Hematopoietic multipotent progenitor cell treated with erythropoietin and hydrocortisone succinate and interleukin-3 and kit ligand, for 17 days (in vitro differentiated cells): ENCODE measurements at places on chromosomes 4 and X.

DNA sequence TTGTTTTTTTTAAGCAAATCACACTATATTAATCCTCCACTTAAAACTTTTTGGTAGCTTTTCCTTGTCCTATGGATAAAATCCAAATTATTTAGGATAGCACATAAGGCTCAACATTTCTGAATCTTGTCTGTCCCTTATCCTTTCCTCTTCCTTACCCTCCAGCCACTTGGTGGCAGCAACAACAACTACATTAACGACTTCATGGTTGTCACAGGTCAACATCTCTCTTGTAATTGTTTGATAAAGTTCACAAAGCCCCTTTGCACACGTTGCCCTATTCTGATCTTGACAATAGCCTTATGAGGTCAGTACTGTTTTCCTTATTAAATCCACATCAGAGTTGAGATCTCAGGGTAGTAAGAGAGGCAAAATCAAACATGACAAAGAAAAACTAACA lies 269.0 kb upstream of the PABPC4L start:
- no peak for DNase-seq

DNA sequence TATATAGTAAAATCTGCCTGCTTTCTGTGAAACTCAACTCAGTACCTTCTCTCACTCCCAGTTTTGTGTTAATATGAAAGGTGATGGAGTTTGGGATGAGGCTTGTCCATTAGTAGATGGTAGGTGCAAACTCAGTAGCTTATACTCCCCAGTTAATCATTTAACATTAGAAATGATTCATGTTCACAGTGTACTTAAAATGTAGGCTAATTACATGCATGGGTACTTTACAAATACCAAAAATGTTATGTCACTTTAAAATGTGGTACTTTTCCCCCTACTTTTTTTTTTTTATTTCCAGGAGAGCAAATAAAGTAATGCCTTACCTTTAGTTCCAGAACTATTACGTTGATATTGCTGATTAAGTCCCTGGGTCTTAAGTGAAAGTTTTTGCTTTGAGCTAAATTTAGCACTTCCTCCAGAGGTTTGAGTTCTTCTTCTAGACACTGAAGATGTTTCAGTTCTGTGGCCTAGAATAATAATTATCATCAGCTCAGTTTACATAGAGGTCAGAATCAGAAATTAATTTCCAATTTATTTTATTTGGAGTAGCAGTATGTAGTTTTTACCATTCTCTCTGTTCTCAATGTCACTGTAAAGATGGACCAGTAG lies 3.0 kb downstream of the IL2 start:
- no peak for DNase-seq

DNA sequence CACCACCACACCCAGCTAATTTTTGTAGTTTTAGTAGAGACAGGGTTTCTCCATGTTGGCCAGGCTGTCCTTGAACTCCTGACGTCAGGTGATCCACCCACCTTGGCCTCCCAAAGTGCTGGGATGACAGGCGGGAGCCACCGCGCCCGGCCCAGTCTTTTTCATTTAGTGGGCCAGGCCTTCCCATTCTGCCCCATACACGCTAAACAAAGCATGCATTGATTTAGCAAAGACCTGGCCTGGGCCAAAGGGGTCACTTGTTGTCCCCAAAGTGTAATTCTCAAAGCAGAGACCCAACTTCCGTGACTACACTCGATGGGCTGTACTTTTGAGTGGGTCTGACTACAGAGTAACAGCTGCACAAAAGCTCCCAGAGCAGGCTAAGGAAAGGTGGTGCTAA lies 29.2 kb downstream of the CNGA2 start:
- DNase-seq, result no peak

DNA sequence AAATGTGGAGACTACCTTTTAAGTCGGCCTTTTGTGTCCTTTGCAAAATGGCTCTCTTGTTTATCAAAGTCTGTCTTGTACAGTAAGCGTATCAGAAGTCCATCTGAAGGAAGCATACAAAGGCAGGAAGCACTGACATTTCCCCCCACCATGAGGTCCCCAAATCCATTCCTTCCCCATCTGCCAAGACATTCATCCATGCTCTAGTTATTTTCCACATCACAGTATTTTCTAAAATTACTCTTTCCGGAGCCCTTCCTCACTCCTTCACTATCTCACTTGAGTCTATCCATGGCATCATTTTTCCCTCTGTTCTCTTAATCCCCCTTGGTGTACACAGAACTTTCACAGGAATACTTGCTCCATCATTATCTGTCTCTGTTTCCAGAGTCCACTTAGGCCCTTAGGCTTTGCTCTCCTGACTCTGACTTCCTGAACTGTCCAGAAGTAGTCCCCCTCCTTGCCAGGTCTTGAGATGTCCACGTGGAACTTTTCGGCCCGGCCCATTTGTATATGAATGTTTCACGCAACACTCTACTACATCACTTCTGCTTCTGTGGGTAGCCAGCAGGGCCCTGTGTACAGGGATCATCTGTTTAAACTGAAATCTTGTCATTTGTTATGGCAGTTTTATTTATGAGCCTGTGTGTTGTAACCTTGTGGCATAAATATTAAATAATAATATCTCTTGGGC lies 2.1 kb downstream of the SEL1L3 start:
- DNase-seq, result no peak

- DNase-seq, result no peak
These were observed 29.9 kb downstream of the UPRT start for GRCh38 chrX:75303795-75304194.

DNA sequence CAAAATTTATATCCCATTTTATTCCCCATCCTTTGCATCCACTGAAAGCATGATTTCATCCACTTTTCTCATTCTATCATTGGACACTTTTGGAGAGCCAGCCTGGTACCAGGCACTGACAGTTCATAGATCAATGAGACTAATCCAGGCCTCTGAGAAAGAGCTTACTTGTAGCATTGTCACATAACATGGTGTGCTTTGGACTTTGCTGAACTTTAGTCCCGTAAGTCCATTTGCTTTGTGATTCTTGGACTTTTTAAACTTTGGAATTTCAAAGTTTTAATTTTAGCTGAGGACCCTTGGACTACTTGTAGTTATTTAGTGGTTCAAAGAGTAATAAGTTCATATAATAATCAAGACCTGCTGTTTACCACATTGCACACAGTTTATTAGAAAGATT lies 11.5 kb downstream of the LIAS start:
- no peak for DNase-seq

GRCh38 chr4:73828956-73829355 lies 7.5 kb upstream of the CXCL6 start:
- DNase-seq, result no peak

DNA sequence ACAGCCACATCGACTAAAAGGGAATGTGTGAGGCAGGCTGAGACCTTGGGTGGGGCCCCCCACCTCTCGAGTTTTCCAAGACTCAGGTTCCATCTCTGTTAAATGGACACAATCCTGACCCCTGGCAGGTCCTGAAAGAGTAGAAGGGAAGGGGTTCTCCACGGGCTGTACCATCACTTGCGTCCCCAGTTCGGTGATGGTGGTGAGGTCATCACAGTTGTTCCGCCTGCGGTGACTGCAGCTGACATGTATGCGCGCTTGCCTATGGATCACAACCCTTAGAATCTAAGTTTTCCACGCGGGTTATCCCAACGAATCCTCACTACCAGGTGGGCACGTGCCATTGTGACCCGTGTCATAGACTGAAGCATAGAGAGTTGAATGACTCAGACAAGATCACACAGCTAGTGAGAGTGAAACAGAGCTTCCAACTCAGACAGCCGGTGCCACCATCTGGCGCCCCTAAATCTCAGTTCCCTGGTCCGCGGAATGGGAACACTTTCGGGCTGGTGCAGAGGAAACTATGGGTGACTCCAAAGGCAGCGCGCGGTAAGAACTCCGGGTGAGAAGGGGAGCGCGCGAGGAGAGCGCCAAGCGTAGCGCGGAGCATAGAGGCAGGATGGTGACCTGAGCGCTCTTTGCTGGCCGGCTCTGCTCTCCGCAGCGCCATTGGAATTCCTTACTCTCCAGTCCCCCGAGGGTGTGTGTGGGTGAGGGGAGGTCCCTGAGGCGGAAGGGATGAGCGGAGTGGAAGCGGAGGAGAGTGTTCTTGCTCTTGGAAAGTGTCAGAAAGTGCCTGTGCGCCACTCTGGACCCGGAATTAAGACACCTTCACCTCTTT lies 10.5 kb downstream of the MSX1 start:
- no peak for DNase-seq

- DNase-seq, result peak; percentile 67
These were observed 58.6 kb upstream of the ZC4H2 start for GRCh38 chrX:65034668-65035445.

- DNase-seq, result no peak
These were observed 103.7 kb downstream of the CRLF2 start for GRCh38 chrX:1108501-1109445.

DNA sequence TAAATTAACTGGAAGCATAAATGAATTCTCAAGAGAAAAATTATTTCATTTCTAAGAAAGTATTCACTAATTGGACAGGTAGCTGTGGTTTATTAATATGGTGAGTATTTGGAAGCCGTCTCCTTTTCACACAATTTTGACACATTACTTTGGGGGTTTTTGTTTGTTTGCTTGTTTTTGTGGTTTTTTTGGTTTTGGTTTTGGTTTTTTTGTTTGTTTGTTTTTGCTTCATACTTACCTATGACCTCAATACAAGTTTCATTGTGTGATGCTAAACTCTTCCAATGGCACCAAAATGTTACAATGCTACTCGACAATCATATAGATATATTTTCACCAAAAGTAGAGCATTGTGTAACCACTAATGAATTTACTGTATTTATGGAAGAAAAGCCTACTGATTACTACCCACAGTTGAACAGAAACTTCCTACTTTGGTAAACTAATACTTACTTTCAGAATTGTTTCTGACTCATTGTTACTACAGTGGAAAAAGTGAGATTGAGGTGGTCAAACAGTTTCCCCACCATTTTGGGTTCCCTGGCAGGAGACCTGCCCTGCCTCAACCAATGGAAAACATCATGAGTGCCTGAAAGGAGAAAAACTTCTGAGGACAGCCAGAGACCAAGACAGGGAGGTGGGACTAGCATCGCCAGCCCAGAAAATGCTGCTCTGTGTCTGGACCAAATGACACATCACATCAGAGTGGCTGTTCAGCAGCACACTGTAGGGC lies 443.1 kb downstream of the HNRNPD start:
- no peak for DNase-seq

DNA sequence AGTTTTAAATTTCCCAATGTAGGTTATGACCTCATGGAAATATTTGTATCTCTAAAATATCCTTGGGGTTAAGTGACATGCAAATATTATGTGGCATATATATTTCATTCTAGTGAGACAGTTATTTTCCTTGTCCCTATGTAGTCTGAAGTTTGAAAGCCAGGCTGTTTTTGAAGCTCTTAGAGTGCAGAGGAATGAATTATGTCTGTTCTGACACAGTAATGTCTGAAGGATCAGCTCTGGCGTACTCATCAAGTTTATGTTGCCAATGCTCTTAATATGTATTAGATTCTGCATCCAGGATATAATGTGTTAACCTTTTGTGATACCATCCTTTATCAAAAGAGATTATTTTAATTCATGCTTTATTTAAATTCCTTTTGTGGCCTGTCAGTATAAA lies 355.8 kb downstream of the PCDH7 start:
- DNase-seq, result no peak

DNA sequence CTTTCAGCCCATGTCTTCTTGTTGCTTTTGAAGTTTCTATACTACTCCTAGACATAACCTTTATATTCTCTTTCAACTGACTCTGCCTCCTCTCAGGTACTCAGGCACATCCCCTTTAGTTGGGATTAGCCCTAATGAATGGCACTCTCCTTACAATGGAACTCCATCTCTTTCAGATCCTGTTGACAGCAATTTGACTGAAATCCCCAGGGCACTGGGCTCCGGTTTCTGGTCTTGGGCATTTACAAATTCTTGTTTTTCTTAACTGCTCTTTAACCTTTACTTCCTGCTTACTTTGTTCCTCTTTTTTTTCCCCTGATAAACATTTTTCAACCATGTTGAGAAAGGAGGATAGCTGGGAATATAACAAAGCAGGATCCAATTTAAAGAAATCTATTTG lies 68.9 kb downstream of the ENOX2 start:
- no peak for DNase-seq

- DNase-seq, result no peak
These were observed 56.7 kb downstream of the DOCK11 start for GRCh38 chrX:118552121-118552900.

DNA sequence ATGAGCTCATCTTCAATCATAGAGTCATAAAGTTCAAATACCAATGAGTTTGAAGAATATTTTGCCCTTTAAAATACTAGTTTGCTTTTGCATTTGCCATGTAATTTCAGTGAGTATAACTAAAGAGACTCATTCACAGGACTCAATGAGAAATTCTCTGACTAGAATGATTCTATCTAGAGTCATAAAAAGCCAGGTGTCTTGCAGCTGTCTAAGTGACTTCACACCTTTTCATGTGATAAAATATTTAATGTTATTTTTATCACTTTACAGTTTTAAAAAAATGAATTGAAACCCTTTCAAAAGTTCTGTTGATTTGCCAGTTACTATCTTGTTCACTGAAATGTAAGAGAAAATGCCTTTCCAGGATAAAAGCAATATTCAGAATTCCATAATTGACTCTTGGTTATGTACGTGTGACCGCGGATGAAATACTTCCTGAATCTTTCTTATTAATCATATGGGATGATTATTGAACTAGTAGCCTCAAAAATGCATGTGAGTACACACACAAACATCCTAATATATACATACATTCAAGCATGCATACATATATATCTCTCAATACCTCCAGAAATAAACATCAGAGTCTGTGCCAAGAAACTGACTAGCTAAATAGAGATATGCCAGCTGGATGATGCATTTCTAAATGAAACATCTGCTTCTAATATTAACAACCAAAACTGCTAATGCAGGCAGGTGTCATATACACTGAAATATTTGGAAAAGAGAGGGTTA lies 87.0 kb downstream of the GABRB1 start:
- no peak for DNase-seq

DNA sequence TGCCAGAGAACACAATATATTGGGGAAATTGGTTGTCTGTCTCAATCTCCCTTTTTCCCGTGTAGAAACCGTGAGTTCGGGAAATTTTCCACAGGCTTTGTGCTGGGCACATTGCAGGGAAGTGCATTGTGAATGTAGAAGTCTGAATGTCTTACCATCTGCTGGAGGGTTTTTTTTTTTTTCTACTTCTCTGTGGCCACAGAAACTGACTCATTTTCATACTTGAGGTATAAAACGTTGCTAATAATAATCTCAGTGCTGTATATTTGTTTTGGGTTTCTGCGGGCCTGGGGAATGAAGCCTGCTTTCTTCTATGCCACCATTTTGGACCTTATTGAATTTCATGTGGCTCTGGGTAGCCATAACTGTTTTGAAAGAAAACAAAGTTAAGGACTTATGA lies 1001.2 kb downstream of the STIM2 start:
- no peak for DNase-seq

DNA sequence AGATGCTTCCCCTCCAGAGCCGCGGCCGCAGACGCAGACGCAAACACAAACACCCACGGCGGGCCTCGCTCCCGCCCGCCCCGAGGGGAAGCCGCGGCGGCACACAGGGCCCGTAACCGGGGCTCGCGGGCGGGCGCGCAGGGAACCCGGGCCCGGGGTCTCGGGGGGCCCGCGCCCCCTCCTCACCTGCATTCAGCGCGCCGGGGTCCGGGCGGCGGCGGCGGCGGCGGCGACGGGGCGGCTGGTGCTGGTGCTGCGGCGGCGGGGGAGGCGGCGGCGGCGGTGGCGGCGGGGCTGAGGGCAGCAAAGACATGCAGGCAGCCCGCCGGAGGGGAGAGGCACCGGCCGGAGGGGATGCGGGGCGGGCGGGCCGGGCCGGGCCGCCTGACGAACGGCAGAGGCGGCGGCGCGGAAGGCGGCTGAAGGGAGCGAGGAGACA lies 255 bp upstream of the CNOT6L start:
- no peak for DNase-seq

GRCh38 chr4:1330761-1331590 lies 16.0 kb upstream of the UVSSA start:
- DNase-seq, result no peak
